ENCODE measurements at places on chromosomes 3 and 15.
A peak's percentile ranks its signal among the peaks of the same experiment; 100 is the strongest.

DNA sequence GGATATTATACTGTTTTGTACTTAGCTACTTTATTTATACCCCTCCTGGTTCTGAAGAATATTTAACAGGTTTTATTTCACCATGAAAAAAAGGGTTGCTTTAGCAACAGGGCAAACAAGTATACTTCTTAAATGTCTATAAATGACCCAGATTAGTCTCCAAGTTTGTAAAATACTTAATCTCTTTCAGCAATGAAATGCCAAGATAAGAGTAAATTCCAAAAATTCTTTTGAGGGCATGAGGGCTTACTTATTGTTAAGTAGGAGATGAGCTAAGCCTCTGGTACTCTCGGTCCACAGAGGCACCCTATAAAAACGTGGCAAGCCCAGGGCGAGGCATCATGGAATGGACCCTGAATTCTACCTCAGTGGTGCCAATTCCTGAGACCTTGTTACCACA lies 264.8 kb upstream of the NSMCE3 start:
- DNase-seq, result no peak

DNA sequence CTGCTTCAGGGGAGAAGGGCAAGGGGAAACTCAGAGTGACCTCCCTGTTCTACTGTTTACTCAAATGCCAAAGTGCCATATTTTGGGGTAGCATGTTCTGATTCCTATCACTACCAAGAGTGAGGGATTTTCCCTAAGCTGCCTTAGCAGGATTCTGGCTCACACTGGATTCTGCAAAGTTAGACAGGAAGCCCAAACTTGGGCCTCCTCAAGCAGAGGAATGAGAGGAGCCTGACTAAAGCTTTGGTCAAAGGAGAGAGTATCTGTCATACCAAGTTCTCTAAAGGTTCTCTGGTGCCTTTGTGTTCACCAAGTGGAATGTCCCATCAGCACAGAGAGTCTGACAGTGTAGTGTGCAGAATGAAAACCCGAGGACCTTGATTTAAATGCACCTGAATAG lies 8.8 kb upstream of the RARB start:
- DNase-seq, result no peak

- DNase-seq, result no peak
Observed at GRCh38 chr3:65144791-65145351, 457.1 kb upstream of the ADAMTS9 start.

GRCh38 chr15:31283043-31283442 lies 43.6 kb upstream of the KLF13 start:
- DNase-seq, result no peak

DNA sequence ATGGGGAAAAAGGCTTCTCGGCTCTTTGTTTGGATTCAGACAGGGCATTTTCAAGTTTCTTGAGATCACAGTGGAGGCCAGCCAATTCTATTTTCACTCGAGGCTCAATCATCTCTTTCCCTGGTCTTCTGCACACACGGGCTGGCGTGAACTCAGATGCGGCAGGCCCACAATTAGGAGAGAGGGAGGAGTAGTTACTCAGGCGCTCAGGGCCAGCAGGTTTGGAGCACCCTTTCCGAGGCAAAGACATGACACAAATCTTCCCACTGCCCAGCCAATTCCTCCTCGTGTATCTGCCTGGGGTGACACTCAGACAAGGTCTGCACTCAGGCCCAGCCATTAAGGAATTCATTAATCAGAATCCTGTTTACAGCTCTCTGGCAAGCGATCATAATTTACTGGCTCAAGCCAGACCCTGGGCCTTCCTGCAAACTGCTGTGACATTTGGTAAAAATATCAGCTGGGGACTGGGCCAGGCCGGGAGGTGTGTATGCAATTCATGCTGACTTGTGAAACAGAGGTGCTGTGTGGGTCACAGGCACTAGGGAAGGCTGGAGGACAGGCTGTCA lies 68.1 kb upstream of the TLE3 start:
- DNase-seq, result no peak

DNA sequence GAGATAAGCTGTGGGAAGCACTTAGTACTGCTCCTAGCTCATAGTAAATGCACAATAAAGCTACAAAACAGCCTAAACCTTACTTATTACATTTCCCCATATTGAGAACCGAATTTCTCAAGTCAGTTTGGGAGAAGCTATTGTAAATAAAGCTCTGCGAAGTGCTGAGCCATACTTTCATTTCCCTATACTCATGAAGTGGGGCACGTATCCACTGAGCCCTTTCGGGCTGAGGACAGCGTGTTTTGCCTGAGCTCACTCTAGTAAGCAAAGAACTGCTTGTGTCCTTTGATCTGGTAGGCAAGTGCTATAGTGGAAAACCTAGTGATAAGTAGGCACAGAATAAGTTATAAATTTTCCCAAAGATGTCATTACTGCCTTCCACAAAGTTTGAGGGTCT lies 165.0 kb downstream of the RSL24D1 start:
- no peak for DNase-seq

DNA sequence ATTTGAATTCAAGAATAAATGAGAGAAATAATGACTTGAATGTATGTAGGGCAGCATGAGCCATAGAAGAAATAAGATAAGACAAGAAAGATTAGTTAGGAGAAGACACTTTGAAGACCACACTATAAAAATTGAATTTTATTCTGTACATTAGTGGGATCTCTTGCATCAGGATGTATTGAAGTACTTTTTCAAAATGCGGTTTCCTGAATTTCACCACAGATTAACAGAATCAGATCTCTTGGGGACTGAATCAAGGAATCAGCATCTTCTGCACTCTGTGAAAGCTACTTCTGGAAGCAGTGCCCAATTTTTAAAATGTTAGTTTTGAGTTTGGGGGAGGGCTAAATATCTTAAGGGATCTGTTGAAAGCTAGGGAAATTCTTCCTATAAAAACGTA lies 763.9 kb upstream of the GOLIM4 start:
- DNase-seq, result no peak

DNA sequence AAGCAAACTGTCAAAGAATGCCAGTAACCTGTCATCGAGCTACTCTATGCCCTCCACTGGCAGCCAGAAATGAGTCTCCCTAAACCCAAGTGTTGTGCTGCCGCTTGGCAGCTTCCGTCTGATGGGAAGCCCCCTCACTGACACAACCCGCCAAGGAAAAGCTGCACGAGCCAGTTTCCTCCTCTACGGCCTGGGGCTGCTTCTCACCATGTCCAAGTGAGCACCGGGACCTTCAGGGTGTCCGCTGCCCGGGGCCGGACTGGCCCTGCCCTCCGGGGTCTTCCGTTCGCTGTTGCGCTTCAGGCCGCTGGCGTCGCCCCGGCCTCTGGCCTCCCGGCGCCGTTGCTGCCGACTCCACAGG lies 490 bp downstream of the TOMM70 start:
- DNase-seq, result no peak

- DNase-seq, result peak; percentile 68
Observed at GRCh38 chr3:9864200-9864927, 15.7 kb downstream of the CIDEC start.

DNA sequence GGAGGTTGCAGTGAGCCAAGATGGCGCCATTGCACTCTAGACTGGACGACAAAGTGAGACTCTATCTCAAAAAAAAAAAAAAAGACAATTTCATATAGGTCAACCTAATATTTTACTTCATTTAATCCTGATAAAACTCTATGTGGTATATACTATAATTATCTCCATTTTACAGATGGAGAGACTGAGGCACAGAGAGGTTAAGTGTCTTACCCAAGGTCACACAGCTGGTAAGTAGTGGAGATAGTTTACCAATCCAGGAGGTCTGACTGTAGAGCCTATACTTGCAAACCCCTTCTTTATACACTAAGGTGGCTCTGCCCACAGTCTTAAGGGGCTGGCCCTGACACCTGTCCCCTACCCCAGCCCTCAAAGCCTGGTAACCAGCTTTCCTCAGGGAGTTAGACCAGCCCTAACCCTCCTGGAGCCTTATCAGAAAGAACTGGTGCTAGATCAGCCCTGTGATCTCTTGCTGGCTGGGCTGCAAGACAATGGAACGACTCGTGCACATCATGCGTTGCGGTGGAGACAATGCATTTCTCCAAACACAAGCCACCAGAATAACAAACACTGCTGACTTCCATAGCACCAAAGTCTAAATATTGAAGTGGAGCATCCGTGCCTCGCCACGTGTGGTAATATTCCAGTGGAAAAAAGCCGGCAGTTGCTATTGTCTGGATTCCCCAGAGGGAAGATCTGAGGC lies 60.0 kb upstream of the SMAD3 start:
- no peak for DNase-seq

DNA sequence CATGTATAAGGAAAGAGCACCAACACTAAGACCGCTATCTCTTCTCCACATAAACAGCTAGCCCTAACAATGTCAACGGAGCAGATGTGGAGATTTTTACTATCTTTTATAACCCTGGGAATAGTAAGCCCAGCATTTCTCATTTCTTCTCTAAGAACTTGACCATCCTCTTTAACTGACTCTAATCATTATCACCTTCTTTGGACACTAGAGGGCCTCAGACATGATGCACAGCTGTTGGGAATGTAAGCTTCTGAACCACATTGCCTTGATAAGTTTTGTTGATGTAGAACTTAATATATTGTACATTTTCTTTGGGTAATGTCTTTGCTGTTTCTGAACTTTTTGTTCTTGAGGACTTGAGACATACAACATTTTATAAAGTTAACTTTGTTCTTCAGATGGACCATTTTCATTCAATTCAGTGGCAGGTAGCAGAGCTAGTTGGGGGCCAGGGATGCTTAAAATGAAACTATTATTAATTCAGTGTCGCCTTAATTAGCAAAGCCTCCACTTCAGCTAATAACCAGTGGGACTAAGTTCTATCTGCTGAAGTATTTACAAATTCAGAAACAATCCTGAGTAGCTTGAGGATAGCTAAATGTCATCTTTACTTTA lies 9.6 kb upstream of the TAGLN3 start:
- DNase-seq, result no peak

DNA sequence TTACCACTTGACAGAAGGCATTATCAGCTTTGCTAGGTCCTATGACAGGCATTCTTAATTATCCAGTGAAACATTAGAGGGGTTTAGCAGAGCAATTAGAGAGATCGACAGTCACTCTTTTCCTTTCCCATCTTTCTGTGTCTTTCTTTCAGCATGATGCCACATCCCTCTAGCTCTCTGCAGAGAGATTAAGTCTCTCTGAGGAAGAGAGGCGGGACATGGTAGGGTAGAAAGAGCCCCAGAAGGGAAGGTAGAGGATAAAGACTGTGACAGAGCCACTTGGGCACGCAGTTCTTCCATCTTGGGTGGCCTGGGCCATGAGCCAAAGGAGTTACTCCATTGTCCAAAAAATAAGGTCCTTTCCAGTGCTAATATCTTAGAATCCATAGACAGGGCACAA lies 55.8 kb downstream of the HHLA2 start:
- no peak for DNase-seq

DNA sequence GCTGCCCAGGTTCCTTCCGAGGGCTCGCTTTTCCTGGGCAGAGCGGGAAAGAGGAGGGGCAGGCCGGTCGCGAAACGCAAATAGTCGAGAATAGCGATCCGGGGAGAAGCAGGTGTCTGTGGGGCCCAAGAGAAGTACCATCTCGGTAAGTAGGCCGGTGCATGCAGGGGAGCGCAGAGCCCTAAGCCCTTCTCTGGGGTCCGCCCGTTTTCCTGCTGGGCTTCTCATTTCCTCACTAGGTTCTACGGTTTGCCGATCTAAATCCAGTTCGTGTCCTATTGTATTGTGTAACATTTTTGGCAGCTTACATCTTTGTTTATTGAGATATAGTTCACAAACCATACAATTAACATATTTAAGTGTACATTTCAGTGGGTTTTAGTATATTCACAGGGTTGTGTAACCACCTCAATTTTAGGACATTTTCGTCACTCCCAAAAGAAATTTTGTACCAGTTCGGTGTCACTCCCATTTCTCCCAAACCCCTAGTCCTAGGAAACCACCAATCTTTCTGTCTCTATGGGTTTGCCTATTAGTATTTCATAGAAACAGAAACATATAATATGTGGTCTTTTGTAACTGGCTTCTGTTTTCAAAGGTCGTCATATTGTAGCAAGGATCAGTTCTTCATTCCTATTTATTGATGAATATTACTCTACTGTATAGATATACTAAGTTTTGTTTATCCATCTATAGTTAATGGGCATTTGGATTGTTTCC lies 6.8 kb upstream of the TRIM69 start:
- no peak for DNase-seq

GRCh38 chr15:63430766-63431451 lies 49.3 kb upstream of the CA12 start:
- no peak for DNase-seq

GRCh38 chr3:121883507-121883906 lies 10.7 kb upstream of the SLC15A2 start:
- DNase-seq, result no peak

DNA sequence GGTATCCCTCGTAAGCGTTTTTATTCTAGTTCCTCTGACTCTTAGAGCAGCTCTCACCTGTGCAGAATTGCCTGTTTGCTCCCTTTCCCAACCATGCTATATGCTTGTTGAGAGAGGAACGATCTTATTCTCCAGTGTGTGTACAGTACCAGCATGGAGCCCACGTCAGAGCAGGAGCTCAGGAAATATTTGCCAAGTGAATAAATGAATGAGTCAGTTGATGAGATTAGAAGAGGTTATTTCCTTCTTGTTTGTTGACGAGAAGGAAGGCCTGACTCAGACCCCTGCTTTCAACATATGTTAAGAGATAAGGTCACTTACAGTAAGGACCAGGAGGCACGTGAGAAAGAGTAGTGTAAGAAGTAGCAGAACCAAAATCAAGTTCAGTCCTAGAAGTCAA lies 106.3 kb upstream of the ABHD17C start:
- no peak for DNase-seq

GRCh38 chr3:150635076-150635475 lies 32.0 kb downstream of the SELENOT start:
- no peak for DNase-seq

DNA sequence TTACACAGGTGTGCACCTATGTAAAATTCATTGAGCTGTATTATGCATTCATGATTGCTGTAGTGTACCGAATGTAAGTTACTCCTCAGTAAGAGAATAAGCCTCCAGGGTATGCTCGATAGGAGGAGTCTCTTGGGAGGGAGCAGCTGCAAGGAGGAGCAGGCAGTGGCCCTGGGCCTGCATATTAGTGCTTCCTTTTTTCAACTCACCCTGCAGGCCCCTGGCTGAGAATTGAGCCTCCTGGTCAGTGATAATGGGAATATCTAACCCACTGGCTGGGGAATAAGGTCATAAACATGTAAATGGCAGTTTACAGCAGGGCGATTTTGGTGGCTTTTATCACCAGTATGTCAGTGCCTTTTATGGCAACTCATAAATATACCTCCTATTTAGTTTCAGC lies 21.7 kb upstream of the SFMBT1 start:
- DNase-seq, result no peak

- no peak for DNase-seq
Observed at GRCh38 chr15:100740138-100740537, 137.7 kb downstream of the ASB7 start.

Data from SHP77 treated with DMSO at 0.1 percent for 48 hours (cell line).